ENCODE measurements at places on chromosomes 4 and X.

DNA sequence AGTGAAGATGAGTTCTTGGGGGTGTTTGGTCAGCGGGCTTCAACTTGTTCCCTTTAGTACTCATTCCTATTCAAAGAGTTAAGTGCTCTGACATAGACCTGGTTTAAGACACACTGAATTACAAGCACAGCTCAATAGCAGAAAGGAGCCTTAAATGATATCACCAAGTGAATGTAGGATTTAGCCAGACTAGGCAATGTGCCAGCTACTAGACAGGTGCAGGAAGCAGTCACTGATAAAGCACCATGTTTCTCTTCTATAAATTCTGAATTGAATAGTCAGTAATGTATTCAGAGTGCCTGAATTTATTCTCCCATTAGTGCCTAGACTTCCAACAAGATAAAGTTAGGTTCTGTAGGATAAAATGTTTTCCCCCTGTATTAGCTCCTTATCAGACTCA, 63.6 kb downstream of the ASB9 start:
- no peak for DNase-seq

DNA sequence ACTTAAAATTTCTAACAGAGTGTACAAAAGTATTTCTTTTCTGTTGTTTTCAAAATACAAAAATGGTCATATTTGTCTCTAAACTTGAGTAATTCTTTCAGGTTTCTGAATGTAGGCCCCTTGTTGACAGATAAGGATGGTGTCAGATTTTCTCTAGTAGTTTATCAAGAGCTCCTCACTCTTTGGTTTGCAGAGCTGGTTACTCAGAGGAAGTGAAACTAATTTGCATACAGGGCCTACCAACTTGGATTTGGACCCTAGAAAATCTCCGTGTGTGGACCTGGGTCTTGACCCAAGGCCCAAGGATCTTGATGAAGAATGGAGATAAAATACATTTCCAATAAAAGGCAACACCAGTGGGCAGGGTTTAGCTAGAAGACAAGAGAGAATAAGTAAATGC, 433 bp upstream of the ADH6 start:
- DNase-seq = no peak

DNA sequence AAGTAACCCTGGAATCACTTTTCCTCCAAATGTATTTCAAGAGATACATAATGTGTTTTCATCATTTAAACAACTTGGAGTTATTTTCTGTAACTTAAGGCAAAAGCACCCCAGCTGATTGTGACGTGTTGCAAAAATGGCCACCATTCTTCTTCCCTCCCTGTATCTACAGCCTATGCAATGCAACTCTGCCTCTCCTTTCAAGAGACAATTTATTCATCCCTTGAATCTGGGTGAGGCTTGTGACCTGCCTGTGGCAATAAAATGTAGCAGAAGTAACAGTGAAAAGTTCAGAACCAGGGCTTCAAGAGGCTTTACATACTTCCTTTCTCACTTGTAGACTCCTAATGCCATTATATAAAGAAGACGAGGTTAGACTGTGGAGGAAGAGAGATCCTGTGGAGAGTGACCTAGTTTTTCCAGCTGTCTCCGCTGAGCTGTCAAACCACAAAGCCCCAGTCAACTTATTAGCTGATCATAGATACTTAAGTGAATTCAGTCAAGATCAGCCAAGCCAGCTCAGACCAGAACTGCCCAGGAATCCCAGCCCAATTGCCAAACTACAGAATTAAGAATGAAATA, 81.0 kb upstream of the KLF3 start:
- peak; percentile 67 for DNase-seq

- no peak for DNase-seq
These were observed 40.1 kb downstream of the UGT2B17 start for GRCh38 chr4:68535974-68536373.

DNA sequence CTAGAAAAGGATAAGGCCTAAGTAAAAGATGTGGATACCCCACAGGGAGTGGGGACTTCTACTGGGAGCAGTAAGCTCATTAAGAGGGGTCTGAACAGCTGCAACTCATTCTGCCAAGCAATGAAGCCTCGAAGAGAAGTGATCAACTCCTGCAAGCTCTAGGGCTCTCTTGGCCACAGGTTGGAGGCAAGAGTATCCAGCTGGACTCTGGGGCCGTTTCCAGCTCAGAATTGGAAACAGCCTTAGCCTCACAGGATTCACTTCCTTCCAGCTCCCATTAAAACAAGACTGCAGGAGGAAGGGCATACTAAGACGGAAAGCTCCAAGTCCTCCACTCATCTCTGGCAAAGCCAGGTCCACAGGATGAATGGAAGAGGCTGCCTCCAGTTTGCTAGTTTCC, 126.3 kb downstream of the ATG4A start:
- no peak for DNase-seq

GRCh38 chr4:122889726-122890125, 32.7 kb downstream of the NUDT6 start:
- DNase-seq = no peak

- no peak for DNase-seq
These were observed 15.1 kb upstream of the PIGA start for GRCh38 chrX:15350329-15350996.

DNA sequence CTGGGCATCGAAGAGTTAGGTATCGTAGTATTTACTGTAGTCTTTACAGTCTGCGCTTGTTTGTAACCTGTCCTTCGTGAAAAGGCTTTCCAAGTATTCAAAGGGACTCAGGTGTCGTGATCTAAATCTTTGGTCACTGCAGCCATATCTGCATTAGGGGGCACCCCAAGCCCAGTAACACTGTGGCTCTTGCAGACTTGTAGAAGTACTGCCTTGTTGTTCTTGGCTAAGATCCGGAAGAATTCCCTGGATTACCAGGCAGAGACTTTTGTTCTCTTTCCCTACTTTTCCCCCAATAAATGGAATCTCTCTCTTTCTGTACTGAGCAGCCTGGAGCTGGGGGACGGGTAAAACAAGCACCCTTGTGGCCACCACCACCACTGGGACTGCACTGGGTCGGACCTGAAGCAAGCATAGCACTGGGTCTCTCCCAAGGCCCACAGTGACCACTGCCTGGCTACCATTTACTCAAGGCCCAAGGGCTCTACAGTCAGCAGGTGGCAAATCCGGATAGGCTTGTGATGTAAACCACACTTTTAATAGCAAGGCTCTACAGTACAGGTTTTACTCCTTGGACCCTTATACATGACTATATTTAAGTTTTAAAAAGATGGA, 12.0 kb downstream of the CXorf58 start:
- DNase-seq = no peak

- no peak for DNase-seq
These were observed 7.9 kb upstream of the AADAT start for GRCh38 chr4:170097681-170098080.

DNA sequence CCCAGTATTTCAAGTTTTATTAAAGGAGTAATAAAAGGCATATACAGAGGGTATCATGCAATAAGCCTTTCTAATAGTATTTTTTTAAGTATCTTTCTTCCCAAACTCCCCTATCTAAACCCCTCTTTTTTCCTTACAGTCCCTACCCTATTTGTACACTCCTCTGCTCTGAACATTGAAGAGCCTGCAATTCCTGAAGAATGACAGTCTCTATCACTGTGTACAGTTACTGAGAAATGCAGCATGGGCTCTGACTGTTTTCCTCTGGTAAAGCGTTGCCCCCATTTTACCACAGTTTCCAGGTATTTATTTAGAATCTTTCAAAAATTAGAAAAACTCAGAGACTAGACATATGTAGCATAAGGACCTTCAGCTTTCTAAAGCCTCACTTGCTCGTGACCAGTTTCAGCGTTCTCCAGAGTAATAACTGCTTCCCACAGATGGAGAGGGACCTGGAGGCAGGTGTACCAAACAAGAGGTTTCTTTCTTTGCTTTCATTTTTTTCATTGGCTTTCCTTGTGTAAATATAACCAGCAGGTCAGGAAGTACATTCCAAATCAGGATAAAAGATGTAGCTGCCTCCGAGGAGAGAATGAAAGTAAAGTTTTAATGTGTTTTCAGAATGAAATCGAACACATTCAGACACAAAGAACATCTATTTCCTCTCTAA, 230.8 kb downstream of the CFAP299 start:
- DNase-seq = no peak

- no peak for DNase-seq
These were observed 100.7 kb downstream of the SPRY1 start for GRCh38 chr4:123497340-123497739.

GRCh38 chr4:11223311-11223710, 205.4 kb downstream of the HS3ST1 start:
- no peak for DNase-seq

GRCh38 chr4:744212-744841, 38.7 kb downstream of the PCGF3 start:
- DNase-seq = no peak

DNA sequence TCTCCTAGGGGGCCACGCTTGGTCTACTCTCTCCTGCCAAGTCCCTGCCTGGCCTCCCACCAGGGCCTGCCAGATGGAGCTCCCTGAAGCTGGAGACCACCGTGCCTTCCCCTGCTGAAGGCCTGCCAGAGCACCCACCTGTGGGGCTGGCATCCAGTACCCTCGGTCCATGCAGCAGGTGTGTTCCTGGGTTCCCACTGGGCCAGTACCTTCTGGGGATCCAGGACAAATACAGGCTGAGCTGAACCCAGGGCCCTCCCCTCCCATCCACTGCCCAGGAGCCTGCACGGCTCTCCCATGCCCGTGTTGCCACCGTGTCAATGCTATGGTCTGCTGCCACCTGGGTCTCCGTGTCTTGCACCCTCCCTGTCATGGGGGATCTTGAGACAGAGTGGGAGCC, 68.8 kb downstream of the ABLIM2 start:
- DNase-seq = no peak

DNA sequence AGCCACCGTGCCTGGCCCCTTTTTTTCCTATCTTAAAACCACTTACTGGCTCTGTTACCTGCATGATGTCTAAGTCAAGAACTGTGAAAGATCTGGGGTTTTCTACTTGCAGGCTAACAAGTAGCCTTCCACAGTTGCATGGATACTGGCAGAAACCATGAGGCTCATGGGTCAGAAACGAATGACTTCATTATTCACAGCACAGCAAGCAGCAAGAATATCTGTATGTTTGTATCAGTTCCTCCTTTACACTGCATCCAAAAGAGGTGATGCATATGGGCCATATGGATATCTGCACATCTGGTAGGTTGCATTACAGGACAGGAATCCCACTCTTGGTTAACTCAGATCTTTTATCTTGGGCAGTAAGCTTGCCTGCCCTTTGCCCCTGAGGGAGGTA, 154.9 kb upstream of the NUDT6 start:
- no peak for DNase-seq

GRCh38 chr4:11355226-11355625, 73.5 kb downstream of the HS3ST1 start:
- DNase-seq = no peak

GRCh38 chrX:13764765-13765164, 30.2 kb downstream of the OFD1 start:
- no peak for DNase-seq

DNA sequence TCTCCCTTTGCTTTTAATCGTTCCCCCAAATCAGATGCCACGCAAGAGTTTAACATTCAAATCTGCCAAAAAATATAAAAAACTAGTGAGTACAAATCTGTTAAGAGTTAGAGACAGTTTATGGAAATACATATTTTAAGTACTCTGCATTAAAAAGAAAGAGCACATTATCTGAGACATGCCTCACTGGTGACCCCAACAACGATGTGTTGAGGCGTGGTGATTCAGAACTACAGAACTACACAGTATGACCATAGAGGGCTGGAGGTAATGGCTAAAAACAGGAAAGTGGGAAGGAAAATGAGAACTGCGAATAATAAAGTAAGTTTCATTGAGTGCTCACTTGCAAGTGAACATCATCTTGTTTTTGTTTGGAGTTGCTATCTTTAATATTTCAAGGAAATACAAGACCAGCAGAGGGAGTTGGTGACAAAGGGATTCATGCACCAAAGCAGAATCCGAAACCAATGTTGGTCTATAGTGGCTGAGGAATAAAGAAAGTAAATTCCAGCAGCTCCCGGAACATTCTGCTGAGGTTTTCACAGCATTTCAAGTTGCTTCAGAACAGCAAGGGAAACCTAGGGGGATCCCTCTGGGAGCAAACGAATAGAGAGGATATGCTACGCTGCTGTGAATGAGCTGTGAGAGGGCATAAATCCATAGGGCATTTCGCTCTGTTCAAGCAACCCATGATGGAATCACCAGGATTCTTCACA, 92.2 kb downstream of the DCHS2 start:
- DNase-seq = no peak

DNA sequence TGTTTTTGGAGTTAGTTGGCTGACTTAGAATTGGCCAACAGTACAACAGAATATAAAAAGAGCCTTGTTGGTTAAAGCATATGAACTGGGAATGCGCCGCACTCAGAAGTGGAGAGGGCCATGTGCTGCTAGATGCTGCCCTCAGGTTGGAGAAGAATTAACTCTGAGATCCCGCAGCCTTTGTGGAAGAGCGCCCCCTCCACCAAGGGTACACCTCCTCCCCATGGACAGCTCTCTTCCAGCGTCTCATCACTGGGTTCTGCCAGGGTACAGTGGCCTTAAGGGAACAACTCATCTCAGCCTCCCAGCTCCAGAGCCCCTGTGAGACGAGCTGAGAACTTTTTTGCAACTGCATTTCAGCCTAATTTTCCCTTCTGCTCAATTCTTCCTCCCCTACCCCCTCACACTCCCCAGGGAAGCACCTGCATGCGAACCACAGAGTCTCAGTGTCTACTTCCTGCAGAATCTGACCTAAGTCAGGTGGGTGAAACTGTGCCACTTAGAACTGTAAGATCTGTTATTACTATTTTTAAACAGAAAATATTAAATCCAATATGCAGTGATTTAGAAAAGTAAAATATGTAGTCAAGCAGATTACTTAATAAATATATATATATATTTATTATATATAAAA, 380.6 kb downstream of the RAB28 start:
- no peak for DNase-seq

DNA sequence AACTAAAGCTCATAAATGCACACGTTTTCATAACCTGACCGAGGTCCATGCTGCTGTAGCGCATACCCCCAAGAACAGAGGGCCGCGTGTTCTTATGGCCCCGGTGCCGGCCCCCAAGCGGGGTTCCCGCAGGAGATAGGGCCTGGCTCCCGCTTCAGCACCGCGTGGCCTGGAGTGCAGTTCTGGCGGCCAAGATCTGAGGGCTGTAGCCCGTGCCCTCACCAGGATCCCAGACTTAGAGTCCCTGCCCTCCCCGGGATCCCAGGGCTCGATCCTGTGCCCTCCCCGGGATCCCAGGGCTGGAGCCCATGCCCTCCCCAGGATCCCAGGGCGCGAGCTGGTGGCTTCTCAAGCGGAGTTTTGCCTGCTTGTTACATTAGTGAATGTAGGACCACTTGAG, 1.0 kb upstream of the GRPEL1 start:
- DNase-seq = no peak

GRCh38 chr4:188121530-188121929, 12.1 kb upstream of the TRIML2 start:
- DNase-seq = no peak

GRCh38 chr4:27206009-27206408, 345.4 kb downstream of the STIM2 start:
- DNase-seq = no peak

DNA sequence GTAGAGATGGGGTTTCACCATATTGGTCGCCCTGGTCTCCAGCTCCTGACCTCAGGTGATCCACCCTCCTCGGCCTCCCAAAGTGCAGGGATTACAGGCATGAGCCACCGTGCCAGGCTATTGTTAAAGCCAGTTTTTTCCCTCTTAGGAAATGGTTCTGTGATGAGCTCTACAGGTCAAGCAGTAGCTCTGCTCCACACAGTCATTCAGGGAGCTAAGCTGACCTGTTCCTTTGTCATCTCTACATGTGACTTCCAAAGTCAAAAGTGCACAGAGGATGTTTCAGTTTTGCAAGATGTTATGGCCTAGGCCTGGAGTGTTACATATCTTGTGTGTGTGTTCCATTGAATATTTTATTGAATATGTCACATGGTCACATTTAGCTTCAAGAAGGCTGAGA, 11.4 kb downstream of the MCUB start:
- no peak for DNase-seq

All from activated CD4-positive, alpha-beta memory T cell treated with anti-CD3 and anti-CD28 coated beads for 36 hours (primary cell).